HEK293T (cell line): ENCODE measurements at places on chromosomes 16 and 17.
A peak's percentile ranks its signal among the peaks of the same experiment; 100 is the strongest.

GRCh38 chr17:56785997-56786680, 47.6 kb downstream of the C17orf67 start:
- DNase-seq, result no peak

GRCh38 chr16:76195648-76196047, 81.6 kb upstream of the CNTNAP4 start:
- DNase-seq, result no peak

DNA sequence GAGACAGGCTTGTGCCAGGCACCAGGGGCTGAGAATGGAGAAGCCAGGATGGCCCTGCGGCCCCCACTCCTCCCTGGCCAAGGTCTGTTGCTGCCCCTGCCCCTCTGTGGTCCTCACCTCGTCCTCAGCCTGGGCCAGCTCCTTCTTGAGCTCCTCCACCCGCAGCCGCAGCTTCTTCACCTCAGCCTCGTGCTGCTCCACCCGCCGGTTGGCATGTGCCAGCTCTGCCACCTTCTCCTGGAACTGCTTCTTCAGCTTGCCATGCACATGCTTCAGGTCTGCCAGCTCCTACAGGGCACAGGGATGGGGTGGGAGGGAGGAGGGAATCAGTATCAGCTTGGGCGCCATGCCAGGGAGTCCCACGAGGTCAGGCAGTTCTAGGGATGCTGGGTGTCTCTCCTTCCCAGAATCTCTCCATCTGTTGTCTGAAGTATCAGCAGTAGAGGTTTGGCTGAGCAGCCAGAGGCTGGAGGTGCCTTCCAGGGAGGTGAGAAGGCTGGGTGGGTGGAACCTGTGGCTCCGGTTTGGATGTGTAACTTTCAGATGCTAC, 20.1 kb downstream of the CCDC102A start:
- DNase-seq, result no peak

DNA sequence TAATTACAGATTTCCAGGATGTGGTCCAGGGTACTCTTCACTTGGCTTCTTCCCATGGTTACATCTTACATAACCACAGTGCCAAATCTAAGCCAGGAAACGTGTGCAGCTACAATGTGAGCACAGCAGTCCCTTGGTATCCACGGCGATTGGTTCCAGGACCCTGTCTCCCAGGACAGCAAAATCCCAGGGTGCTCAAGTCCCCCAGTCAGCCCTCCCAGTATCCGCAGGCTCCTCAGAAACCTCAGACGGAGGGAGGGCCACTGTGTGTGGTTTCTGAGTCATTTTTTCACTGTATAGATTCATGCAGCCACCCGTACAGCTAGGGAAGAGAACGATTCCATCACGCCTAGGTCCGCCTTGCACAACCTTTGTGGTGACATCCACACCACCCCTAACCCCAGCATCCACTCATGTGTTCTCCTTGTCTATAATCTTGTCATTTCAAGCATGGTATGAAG, 11.1 kb upstream of the ATP2C2 start:
- no peak for DNase-seq

GRCh38 chr16:49213594-49213993, 68.0 kb downstream of the CBLN1 start:
- DNase-seq, result no peak

GRCh38 chr16:574021-574760, 4.4 kb downstream of the PIGQ start:
- DNase-seq, result no peak

- no peak for DNase-seq
Observed at GRCh38 chr17:82808006-82808405, 31.8 kb downstream of the ZNF750 start.

- DNase-seq, result peak; percentile 75
Observed at GRCh38 chr16:66894948-66895688, 14.8 kb downstream of the PDP2 start.

- no peak for DNase-seq
Observed at GRCh38 chr16:27118526-27118925, 51.8 kb downstream of the C16orf82 start.

- no peak for DNase-seq
Observed at GRCh38 chr16:5205361-5206040, 107.9 kb upstream of the EEF2KMT start.

GRCh38 chr17:1179818-1180742, at the start of gene ABR:
ABR (minus strand) TSS chr17:1179981; CDS start chr17:1179727, 254 bp downstream.
- peak; percentile 79 for DNase-seq

DNA sequence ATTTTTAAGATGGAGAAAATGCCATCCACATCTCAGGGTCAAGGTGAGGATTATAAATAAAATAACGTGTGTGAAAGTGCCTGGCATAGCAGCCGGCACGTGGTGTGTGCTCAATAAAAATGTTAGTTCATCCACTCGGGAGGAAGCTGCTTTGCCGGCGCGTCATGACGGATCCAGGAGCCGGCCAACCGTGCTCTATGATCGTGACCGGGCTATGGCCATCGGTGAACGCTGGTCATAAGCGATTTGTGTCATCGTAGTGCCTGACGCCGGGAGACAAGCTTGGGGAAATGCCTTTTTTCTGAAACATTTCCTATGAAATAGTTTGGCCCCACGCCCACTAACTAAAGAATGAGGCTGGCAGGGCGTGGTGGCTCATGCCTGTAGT, 74.0 kb downstream of the CMC2 start:
- DNase-seq, result no peak

DNA sequence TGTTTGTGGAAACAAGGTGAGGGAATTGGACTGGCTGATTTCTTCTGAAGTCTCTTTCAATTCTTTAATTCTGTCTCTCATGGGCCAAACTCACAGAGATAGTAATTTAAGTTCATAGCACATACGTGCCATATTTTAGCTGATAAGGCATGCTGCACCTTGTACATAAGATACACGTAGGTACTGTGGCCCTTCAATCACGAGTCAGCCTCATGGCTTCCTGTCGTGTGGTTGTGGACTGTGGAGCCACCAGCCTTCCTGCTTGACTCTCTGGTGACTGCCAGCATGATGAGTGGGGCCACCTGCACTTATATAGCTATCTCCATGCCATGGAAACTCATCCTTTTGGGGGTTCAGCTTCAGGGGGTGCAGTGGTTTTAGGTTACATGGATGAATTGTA, 25.1 kb downstream of the KSR1 start:
- no peak for DNase-seq

DNA sequence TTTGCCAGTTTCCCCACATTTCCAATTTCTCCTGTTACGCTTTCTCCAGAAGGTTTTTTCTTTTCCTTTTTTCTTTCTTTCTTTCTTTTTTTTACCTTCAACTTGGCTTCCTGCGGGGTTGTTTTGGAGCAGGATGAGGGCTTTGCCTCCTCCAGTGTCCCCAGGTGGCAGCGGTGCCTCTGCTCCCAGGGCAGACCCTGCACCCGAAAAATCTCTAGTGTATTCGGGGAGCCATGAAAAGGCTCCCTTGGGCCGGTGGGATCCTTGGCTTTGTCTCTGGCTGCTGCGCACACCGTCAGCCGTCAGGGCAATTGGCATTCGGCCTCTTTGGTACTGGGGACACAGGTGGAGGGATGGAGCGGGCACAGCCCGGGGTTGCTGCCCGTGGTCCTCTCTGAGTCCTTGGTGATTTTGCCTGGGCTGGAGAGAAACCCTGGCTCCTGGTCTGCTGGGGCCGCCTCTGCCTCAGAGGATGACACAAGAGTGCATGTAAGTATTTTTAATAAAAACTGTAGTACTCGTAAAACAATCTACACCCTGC, 846 bp downstream of the ITGB3 start:
- DNase-seq, result no peak

DNA sequence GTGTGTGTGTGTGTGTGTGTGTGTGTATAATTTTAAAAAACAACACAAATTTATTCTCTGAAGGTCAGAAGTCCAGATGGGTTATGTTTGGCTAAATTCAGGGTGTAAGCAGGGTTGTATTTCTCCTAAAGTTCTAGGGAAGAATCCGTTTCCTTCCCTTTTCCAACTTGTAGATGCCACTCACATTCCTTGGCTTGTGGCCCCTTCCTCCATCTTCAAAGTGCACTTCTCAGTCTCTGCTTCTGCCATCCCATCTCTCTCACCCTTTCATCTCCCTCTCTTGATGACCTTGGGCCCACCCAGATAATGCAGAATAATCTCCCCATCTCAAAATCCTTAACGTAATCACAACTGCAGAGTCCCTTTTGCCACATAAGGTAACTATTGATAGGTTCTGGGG, 7.8 kb upstream of the TFAP4 start:
- no peak for DNase-seq

GRCh38 chr17:44193326-44194084, 6.2 kb downstream of the ATXN7L3 start:
- no peak for DNase-seq

DNA sequence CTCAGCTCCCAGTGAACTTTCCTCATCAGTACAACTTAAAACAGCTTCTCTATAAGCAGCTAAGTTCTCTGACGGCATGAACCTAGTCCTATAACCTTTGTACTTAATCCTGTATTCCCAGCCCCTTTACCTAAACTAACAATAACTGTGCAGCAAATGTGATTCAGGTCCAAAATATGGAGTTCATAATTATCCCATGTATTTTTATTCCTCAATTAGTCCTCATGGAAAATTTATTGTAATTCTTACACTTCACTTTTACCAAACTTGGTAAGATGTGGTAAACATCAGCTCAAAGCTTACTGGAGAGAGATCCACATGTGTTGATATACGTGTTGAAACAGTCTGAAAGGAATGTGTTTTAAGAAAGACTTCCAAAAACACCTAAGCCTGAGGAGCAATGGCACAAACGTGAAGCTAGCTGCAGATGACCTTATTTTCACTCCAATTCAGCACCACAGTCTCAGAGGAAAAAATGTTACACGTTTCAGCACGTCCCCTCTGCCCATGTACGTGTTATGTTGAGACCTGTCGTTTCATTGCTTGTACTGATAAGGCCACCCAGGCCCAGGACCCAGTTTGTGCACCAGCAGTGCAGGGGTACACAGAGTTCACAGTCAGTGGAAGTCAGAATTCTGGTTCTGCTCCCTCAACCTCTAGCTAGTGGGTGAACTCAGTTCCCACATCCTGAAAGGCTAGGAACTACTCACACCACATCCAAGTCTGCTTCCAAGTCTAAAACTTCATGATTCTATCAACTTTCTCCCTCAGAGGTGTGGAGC, 7.1 kb downstream of the USP31 start:
- no peak for DNase-seq
